ENCODE measurements at places on chromosomes 12 and 14.

DNA sequence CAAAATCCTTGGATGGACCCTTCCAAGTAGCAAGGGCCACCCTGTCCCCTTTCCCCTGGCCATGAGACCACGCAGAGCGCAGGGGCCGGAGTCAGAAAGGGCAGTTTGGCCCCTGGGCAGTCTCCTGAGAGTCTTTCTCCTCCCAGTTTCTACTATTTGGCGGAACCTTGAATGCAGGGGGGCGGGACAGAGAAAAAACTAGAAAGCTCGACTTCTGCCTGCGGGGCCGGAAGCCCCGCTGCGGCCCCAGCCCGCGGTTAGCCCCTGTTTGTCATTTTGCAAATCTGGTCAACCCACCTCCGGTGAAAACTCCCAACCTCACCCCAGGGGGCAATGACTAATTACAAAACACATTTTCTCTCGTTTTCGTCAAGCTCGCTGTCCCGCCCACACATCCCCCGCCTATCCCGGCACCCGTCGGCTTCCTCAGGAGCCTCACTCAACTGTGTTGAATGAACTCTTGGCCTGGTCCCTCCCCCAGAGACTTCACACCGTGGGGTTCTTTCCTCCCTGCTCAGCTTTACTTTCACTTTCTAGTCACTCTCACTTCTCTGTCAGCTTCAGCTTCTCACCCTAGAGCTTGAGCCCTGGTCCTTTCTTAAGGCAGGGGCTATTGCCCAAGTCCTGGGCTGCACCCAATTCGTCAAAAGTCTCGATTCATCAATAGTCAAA lies 66.7 kb downstream of the IRF2BPL start:
- no peak for DNase-seq

DNA sequence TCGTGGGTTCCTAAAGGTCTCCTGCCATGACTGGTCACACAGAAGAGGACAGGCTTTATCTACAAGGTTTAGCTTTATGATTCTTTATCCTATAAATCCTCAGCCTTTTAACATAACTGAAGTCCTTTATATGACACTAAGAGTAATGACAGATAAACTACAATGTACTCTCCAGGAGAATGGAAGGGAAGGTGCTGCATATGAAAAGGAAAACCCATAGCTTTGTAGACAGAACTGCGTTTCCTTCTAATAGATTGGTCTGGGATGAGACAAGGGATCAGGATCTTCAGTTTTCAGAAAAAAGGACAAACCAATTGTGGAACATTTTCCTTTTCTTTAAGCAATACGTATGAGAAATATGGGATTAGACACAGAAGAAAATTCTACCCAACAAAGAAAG lies 201.1 kb upstream of the NPAS3 start:
- no peak for DNase-seq

DNA sequence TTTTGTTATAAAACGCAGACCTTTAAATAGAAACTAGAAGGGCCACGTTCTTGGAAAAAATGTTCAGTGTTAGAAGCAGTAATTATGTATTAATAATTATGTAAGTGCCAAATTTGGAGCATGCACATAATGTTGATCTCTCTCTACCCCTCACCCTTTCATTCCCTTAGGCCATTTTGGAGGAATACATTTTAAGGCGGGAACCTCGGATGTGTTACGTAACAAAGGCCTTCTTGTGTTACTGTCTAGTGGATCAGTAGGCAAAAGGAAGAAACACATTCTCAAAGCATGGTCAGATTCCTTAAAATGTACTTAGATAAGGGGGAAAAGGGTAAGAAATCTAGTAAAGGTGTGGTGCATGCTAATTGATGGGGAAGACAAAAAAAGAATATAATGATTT lies 52.7 kb downstream of the RASSF3 start:
- no peak for DNase-seq

DNA sequence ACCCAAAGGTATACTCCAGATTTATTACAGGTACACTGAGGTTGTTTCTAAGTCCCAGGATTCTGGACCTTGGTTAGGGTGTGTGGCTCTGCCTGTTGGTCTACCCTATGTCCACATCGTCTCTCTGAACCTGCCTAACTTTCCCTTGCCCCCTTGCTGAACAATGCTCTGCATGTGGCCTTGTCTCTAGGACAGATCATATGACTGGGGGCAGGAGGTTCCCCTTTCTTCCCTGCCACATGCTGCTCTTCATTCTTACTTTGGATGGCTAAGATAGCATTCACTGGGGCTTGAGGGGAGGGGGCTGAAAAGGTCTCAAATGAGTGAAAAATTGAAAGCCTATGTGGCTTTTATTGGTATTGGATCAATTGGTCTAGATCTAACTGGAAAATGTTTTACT lies 49.2 kb downstream of the MBIP start:
- no peak for DNase-seq

GRCh38 chr12:95323212-95323611 lies 105.6 kb downstream of the VEZT start:
- DNase-seq = no peak

- no peak for DNase-seq
Measured at GRCh38 chr12:638953-639557, 24.2 kb downstream of the NINJ2 start.

GRCh38 chr12:127655691-127656090 lies 611.3 kb upstream of the TMEM132C start:
- peak; percentile 82 for DNase-seq

DNA sequence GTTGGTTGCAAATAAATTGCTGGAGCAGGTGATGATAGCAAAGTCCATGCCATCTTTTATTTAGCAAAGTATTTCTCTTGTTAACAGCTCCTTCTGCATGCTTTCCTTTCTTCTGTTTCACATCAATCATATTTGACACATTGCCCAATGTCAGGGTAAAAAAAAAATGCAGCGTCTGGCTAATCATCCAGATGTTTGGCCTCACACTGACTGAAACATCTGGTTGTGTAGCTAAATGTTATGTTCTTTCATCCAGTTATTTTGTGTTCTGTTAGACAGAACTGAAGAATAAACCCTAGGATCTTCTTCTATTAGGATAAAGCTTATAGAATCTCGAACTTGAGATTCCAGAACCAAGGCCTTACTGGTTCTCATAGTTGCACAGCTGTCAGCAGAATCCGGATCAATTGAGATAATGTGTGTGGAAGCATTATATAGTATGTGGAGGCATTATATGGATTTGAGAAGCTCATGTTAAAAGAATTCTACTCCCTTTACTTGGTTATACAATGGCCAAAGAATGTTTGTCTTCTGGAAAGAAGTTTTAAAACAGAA lies 859.2 kb downstream of the DIO2 start:
- DNase-seq = no peak

GRCh38 chr12:2925322-2925995 lies 33.7 kb upstream of the TEAD4 start:
- no peak for DNase-seq

DNA sequence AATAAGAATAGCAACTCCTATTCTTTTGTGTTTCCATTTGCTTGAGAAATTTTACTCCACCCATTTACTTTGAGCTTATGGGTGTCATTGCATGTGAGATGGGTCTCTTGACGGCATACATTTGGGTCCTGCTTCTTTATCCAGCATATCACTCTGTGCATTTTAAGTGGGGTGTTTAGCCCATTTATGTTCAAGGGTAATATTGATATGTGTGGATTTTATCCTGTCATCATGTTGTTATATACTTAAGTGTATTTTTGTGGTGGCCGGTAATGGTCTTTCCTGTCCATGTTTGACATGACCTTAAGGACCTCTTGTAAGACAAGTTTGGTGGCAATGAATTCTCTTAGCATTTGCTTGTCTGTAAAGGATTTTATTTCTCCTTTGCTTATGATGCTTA lies 100.1 kb downstream of the ATP23 start:
- DNase-seq = no peak

- DNase-seq = no peak
Measured at GRCh38 chr12:131849700-131850553, 21.7 kb downstream of the MMP17 start.

DNA sequence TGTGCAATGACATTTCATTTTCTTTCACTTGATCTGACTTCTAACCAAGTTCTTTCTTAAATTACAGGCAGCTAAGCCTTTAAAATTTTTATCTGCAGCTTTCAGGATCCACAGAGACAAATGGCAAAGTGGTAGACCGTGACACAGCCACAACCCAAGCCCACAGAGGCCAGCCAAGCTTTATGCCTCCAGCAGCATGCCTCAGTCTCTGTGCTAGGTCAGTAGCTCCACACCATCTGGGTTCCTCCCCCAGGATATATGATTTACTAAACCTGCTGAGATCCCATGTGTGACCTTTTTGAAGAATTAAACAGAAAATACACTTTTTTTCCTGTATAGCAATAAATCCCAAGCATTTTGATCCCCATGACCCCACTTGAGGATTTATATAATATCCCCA lies 290.4 kb upstream of the CAND1 start:
- DNase-seq = no peak

DNA sequence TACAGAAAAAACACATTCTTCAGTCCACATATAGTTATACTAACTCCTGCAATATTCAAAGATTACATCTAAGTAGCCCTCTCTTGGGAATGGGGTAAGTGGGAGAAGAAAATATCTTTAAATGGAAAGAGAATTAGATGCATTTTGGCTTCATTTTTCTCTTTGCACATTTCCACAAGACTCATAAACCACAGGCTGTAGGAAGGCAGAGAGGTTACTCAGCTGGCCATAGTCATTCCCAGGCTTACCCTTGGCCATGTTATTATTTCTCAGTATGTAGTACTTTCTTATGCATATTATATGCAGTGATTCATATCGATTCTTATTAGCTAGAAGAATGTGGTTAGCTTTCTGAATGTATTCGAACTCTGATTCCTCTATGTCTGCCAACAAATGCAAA lies 92.2 kb downstream of the PTPRR start:
- peak; percentile 16 for DNase-seq

DNA sequence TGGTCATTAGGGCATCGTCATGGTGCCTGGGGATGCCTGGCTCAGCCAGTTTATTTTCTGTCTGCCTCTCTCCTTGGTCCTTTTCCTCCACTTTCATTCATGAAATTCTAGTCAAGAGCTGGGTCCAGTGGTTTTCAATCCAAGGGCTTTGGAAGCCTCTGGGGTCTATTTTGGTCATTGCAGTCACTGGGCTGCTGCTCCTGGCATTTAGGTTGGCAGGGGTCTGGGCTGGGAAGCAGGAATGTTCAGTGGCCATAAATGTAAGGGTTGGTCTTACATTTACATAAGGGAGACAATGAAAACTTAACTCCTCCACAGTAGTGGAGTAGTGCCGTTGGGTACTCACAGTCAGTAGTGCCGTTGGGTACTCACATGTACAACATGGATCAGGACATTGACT lies 48.1 kb downstream of the PTPN11 start:
- DNase-seq = no peak

GRCh38 chr14:31560759-31561154 lies 447 bp upstream of the NUBPL start:
- DNase-seq = no peak

GRCh38 chr12:11040162-11040561 lies 9.0 kb upstream of the TAS2R31 start:
- DNase-seq = peak; percentile 8

- no peak for DNase-seq
Measured at GRCh38 chr12:29640589-29641345, 143.0 kb downstream of the TMTC1 start.

DNA sequence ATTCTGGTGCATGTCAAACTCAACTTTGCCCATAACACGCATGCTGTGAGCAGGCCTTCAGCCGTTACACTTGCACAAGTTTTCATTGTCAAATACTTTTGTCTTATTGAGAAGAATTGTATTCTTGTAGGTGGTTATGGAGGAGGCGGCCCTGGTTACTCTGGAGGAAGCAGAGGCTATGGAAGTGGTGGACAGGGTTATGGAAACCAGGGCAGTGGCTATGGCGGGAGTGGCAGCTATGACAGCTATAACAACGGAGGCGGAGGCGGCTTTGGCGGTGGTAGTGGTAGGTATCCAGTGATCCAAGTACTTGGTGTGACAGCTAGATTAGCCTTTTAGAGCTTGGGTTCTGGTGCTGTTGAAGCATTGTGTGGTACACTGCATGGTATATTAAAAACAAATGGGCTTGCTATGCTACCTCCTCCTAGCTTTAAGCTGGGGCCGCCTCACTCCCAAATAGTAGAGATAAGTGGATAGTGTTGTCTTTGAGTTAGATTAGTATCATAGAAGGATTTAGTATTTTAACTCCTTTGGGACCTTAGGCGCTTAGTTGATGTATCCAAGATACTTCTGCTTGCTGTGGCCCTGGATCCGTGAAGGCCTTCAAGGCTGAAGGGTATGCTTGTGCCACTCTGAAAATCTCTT lies 2.5 kb downstream of the HNRNPA1 start:
- no peak for DNase-seq

- DNase-seq = no peak
Measured at GRCh38 chr14:91373591-91374254, 43.9 kb downstream of the CCDC88C start.

DNA sequence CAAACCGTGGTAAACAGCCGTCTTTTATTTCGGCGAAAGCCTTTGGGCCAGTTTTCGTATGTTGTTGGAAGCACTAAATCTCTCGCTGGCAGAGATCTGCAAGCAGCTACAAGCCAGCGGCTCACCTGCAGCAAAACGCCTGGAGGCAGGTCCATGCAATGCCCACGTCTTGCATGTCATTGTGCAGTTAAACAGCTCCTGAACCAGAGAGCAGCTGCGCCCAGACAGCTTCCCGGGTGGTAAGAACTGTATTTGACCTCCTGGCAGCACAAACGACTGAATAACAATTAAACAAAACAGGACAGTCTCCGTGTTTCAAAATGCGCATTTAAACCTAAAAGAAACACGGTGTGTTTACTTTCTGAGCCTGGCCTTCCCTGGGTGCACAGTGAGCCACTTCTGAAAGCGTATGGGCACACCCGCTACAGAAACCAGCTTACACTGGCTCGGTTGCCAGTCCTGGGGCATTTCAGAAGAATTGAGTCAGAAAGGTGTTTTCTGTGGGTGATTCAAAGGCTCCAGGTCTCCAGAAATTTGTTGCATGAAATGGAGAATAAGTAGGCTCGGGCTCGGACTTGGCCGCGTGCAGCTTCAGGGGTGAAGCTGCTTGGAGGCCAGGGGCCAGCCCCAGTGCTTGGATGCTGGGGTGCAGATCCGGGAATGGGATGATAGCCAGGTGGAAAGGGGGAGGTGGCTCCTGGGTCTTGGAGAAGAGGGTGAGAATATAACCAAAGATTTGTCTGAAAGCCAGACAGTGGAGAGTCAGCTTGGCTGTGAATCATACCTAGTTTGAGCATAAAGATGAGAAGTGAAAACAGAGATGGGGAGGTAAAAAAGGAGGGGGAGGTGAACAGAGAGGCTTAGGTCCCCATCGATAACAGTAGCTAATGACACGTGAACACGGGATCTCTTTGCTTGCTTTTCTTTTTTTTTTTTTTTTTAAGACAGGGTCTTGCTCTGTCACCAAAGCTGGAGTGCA lies 24.9 kb upstream of the FZD10 start:
- DNase-seq = no peak

GRCh38 chr12:84955298-84955697 lies 42.7 kb upstream of the SLC6A15 start:
- DNase-seq = no peak

DNA sequence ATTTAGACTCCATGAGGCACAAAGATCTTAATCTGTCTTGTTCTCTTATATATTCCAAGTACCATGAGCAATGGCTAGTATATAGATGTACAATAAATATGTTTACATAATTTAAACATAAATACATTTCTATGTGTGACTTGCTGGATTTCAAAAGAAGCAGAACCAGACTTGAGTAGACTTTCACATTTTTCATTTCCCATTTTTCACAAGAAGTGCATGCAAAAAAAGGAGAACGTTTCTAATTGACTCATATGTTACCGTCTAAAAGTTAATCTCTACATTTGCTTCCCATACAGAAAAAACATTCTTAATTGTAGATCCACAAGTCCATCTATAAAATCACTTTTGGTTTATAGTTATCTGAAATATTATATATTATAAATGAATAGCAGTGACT lies 256.5 kb upstream of the USP15 start:
- DNase-seq = no peak

GRCh38 chr14:96582995-96583394 lies 80.8 kb downstream of the PAPOLA start:
- DNase-seq = no peak

All from GM04503 (cell line).